ENCODE measurements at places on chromosomes 16 and 17.

- DNase-seq = no peak
These were observed 22.5 kb upstream of the NKD1 start for GRCh38 chr16:50525716-50526115.

DNA sequence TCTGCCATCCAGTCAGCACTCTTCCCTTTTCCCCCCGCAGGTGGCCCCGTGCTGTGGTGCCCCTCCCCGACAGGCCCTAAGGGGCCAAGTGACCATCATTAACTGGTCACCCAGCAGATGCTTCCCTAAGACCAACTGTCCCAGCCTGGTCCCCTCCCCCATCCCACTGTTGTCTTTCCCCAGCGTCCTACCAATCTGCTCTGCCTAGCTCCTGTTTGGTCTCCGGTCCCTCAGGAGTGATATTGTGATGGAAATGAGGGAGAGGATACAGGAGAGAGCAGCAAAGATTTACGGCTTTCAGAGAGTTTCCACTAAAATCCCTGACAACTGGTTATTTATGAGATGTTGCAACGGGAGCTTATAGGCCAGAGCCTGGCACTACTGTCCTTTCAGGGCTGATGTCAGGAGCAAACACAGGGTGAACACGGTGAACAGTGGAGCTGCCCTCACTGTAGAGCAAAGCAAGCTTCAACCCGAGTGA is 1.4 kb upstream of the TTLL6 start:
- DNase-seq = no peak

- no peak for DNase-seq
These were observed 47.9 kb downstream of the COPRS start for GRCh38 chr17:31811101-31811500.

DNA sequence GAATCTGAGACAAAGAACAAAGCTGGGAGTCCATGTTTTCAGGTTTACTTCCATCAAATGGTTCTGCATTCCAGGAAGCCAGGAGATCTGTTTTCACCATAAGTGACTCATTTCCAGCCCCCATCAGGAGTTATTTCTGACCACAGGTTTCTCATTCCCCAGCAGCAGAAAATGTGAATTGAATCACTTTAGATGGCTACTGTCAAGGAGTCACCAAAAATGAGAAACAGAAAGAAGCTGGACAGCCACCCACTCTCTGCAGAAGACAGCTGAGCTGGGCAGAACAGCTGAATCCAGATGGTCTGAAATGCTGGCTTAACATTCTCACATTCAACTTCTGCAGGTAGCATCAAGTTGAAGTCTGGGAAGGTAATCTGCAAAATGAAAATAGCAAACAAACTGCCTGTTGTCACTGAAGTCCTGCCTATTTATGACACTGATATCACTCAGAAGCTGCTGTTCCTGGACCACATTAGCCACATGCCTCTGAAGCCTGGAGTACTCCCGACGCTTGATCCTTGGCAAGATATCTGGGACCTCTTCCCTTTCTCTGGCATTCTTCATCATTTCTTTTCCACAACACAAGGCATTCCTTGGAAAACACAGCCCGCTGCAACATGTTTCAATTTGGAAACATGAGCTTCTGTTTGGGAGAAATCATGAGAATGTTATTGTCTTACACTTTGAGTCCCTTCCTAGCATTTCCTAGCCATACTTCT is 15.3 kb downstream of the CCL11 start:
- no peak for DNase-seq

- no peak for DNase-seq
These were observed 5.4 kb downstream of the GID4 start for GRCh38 chr17:18044609-18045008.

DNA sequence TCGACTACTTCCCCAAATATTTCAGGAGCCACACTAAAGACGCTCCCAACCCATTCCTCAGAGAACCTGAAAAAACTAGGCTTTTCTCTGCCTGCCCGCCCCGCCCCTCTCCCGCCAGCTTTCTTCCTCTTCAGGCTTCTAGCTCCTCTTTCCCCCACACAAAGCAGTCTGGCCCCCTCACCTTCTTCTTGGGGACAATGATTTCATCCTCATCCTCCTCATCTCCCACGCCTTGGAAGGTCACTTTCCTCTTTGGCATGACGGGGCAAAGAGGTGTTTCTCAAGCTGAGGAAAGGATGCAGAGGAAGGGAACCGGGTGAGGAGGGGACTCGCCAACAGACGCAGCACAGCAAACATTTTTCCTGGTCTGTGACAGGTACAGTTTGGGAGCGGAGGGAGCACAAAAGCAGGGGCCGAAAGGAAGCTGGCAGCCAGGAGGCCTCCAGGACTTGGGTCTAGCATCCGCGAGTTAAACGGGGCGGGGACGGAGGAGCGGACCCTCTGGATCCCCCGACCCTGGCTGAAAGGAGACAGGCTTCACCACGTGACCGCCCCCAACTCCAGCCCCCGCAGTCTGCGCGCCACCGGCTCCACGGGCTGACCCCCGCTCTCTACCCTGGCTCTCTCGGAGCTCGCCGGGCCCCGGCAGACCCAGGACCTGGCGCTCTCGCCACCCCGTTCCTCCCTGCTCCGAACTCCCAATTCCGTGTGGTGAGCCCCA is 525 bp downstream of the CD2BP2 start:
- no peak for DNase-seq

- DNase-seq = no peak
These were observed 4.7 kb downstream of the DNAH17 start for GRCh38 chr17:78572239-78573205.

DNA sequence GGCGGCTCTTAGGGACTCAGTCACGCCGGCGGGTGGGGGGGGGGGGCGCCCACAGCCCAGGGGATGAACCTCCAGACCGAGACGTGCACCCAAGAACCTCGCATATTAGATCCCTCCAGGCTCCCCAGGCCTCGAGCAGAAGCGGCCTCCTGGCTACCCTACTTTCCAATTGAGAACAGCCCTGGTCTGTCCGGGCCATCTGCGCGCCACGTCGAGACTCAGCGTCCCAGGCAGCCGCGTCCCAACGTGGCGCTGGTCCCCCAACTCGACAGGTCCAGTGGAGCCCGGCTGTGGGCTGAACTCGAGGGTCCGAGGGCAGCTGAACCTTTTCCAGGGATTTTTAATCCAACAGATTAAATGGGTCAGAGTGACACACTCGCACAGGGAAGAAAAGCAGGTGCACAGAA is 2.3 kb upstream of the IRX3 start:
- no peak for DNase-seq

DNA sequence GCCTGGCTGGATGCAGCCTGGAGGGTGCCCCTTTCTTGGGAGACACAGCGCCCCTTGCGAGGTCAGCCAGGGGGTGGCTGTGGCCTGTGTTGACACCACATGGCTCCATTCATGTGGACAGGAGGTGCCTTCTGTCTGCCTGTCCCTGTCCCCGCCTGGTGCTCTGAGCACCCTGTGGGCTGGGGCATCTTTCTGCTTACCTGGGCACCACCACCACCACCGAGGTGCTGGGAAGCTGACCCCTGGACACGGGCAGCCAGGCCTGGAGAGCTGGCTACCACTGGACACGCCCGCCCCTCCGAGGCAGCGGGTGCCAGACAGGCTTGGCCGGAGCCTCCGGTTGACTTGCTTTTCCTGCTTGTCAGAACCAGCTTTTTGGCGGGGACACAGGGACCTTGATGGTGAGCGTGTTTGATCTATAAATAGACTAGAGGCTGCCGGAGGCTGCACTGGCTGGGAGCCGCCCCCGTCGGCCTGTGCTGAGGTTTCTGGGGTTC is 121.3 kb upstream of the GSE1 start:
- no peak for DNase-seq

- DNase-seq = no peak
These were observed 6.8 kb upstream of the CD300A start for GRCh38 chr17:74459622-74460021.

- no peak for DNase-seq
These were observed 2.4 kb upstream of the TACO1 start for GRCh38 chr17:63598281-63598680.

DNA sequence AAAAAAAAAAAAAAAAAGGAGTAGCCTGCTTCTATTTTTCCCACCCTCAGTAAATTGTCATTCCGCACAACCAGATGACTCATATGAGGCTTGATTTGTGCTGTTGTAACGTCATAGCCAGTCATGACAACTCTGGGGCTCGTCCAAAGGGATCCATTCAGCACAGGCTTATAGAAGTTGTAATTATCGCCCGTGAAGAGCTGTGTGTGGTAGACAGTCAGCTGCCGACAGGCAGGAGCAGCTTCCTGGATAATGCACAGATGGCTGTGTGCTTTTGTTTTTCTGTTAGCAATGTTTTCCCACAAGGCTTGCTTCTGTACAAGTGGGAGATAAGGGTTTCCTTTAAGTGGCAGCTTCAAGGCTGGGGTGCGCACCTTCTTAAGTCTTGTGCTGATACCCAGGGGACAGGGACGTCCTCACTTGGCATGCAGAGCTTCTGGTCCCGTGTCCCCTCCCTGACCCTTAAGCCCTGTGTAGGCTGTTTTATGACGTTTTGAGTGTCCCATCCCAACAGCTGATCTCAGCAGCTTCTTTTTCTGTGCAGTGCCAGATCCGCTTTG is 26.0 kb downstream of the SNX29 start:
- DNase-seq = no peak

DNA sequence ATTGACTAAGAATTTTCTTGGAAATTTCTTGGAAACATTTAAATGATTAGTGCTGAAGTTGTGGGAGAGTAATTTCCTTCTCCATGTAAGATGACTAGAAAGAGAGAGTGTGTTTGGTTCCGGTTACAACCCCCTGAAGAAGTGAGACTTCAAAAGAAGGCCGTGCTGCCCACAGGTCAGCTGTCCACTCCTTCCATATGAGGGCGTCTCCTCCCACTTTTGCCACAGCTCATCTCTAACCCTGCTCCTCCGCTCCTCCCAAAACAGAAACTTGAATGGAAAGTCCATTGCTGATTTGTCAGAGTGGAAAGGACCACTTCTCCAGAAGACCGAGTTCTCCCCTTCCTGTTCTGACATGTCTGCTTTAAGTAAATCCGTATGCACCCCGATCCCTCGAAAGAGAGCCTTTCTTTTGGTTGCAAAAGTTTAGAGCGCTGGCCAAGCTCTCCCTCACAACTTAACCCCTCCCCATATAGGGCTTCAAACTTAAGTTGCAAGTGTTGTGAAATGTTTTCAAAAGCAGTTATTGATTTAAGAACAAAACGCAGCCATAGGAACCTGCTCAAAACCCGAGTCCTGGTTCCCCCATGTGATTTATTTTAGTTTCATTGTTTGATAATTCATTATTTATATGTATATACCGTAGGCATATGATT is 129.5 kb downstream of the SOCS1 start:
- DNase-seq = no peak
